ENCODE measurements at places on chromosomes 16 and 17. TPM values are rescaled to one million over a fixed set of nuclear protein-coding genes. Genes with fewer than 3 reads are reported as not detected.

The OR2C1 gene
- total RNA-seq = 0.55 TPM

The RUNDC3A gene
- 44.0 TPM for total RNA-seq

The PRKAR1A gene
- 397 TPM for total RNA-seq

The KRT20 gene
- not detected for total RNA-seq

The IL17C gene
- total RNA-seq = not detected

The NLRC5 gene
- total RNA-seq = 4.3 TPM

The CLEC19A gene
- 0.50 TPM for total RNA-seq

The TP53TG3C gene
- not detected for total RNA-seq

GRCh38 chr16:9058211-9058610 is 33.2 kb upstream of the HAPSTR1 start:
- no peak overlapping the region for H3K27ac ChIP-seq
- no peaks in the 10 kb centered on the region for H3K27me3 ChIP-seq
- H3K36me3 ChIP-seq = no peaks in the 10 kb centered on the region
- no peaks in the 10 kb centered on the region for H3K4me1 ChIP-seq
- no peak overlapping the region for H3K4me3 ChIP-seq

DNA sequence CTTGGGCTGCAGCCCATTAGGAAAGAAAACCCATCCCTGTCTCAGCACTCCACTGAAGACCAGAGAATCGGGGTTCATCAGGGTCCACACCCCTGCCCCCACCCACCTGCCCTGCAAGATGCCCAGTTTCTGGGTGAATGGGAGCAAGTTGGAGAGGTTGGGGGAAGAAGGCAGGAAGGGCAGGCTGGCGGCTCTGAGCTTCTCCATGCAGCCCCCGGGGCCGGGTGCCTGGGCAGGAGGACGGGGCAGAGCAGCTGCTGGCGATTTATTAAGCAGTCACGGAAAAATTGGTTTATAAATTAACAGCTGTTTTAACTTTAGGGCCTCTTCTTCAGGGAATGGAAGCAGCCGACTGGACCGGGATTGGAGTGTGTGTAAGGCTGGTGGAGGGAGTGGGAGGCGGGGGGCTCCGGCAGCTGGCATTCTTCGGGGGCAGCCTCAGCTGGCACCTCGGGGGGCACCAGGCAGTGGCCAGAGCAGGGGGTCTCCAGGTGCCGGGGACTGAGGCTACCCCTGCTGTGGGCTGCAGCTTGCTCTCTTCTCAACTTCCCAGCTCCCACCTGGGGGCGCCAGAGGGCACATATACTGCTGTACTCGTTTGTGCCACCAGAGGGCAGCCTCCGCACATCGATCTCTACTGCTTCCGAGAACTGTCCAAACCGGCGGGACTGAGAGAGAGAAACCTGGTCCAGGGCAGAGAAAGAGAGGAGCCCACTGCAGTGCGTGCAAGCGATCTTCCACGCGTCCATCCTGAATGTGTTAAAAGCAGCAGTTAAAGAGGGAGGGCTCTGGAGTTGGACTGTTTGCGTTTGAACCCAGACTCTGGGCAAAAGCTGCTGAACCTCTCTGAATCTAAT is 5.0 kb upstream of the PPP1R1B start:
- peaks cover 60% of the 10 kb centered on the region for H3K4me1 ChIP-seq
- no peaks in the 10 kb centered on the region for H3K36me3 ChIP-seq
- no peak overlapping the region for H3K27ac ChIP-seq
- H3K4me3 ChIP-seq = no peak overlapping the region

DNA sequence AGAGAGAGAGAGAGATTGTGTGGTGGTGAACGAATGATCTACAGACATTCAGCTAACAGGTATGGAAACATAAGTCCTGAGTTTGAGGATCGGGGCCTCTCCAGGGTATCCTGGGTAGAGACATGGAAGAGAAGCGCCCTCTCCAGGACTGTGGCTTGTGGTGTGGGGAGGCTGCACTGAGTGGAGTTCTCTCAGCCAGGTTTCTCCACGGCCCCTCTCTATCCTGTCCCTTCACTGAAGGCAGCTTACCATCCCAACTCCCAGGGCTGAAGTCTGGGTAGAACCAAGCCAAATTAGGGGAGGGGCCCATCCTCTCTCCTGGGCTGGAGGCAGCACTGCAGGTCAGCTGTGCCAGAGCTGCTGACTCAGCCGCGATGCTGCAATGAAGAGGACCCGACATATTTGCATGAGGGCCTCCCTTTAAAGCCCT is 6.2 kb downstream of the C1QL1 start:
- DNase-seq = no peak
- peaks cover 65% of the 10 kb centered on the region for H3K4me1 ChIP-seq
- no peak overlapping the region for H3K4me3 ChIP-seq
- H3K27ac ChIP-seq = no peak overlapping the region
- peaks cover 7% of the 10 kb centered on the region for H3K36me3 ChIP-seq
- peaks cover 14% of the 10 kb centered on the region for H3K27me3 ChIP-seq

GRCh38 chr17:31722251-31723056 is 136.6 kb downstream of the COPRS start:
- no peak overlapping the region for H3K27ac ChIP-seq
- no peaks in the 10 kb centered on the region for H3K27me3 ChIP-seq
- no peak for DNase-seq
- H3K36me3 ChIP-seq = no peaks in the 10 kb centered on the region
- H3K4me1 ChIP-seq = no peaks in the 10 kb centered on the region
- no peak overlapping the region for H3K4me3 ChIP-seq

GRCh38 chr17:41462705-41463104 is 4.5 kb downstream of the KRT32 start:
- no peak overlapping the region for H3K4me3 ChIP-seq
- no peak overlapping the region for H3K27ac ChIP-seq
- H3K27me3 ChIP-seq = no peaks in the 10 kb centered on the region
- H3K36me3 ChIP-seq = no peaks in the 10 kb centered on the region
- peaks cover 4% of the 10 kb centered on the region for H3K4me1 ChIP-seq

- no peaks in the 10 kb centered on the region for H3K36me3 ChIP-seq
- no peak for DNase-seq
- H3K4me3 ChIP-seq = no peak overlapping the region
- no peak overlapping the region for H3K27ac ChIP-seq
- H3K4me1 ChIP-seq = peaks cover 4% of the 10 kb centered on the region
Measured at GRCh38 chr17:37708616-37709212, 36.1 kb downstream of the HNF1B start.

DNA sequence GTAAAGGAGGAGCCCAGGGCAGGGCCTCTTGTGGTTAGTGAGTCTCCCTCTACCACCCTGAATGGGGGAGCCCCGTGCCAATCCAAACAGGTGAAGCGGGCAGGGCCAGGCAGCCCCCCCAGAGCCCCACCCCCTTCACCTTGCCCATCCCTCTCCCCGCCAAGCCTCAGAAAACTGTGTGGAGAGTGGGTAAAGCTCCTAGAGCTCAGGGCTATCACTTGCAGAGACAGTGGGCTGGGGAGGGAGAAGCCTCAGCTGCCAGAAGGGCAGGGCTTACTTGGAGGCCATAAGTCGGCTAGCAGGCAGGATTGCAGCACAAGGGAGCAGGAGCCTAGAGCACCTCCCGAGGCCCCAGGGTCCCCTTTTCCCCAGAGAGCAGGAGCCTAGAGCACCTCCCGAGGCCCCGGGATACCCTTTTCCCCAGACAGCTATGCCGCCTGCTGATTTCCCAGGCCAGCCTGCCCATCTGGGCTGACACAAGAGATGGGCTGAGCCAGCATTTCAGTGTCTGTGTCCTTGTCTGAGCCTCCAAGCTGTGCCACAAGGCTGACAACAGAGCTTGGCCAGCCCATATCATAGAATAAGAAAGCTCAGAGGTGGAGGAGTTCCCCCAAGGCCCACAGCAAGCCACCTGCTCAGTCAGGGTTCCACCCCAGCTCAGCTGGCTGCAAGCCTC is 6.7 kb upstream of the KRT14 start:
- H3K36me3 ChIP-seq = no peaks in the 10 kb centered on the region
- H3K27ac ChIP-seq = no peak overlapping the region
- H3K27me3 ChIP-seq = no peaks in the 10 kb centered on the region
- no peak for DNase-seq
- no peaks in the 10 kb centered on the region for H3K4me1 ChIP-seq
- no peak overlapping the region for H3K4me3 ChIP-seq

- H3K4me3 ChIP-seq = peak overlapping the region; percentile 54
- no peak for DNase-seq
- peaks cover 15% of the 10 kb centered on the region for H3K27me3 ChIP-seq
Measured at GRCh38 chr16:56190677-56191155, 573 bp upstream of the GNAO1 start.

DNA sequence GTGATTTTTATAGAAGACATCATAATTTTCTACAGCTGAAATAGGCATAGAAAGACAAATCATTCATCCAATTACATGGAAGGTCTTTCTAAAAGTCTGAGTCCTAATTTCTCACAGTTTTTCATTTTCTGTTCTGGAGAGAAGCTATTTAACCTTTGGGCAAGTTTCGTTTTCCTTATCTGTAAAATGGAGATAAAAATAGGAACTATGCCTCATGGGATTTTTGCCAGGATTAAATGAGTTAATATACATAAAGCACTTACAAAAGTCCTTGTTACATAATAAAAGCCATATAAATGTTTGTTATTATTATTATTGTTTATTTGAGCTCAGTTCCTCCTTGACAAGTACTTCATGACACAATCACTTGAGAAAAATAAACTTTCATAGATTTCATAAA is 121.4 kb downstream of the SKAP1 start:
- no peaks in the 10 kb centered on the region for H3K36me3 ChIP-seq
- DNase-seq = no peak
- H3K27me3 ChIP-seq = no peaks in the 10 kb centered on the region
- H3K4me1 ChIP-seq = no peaks in the 10 kb centered on the region

DNA sequence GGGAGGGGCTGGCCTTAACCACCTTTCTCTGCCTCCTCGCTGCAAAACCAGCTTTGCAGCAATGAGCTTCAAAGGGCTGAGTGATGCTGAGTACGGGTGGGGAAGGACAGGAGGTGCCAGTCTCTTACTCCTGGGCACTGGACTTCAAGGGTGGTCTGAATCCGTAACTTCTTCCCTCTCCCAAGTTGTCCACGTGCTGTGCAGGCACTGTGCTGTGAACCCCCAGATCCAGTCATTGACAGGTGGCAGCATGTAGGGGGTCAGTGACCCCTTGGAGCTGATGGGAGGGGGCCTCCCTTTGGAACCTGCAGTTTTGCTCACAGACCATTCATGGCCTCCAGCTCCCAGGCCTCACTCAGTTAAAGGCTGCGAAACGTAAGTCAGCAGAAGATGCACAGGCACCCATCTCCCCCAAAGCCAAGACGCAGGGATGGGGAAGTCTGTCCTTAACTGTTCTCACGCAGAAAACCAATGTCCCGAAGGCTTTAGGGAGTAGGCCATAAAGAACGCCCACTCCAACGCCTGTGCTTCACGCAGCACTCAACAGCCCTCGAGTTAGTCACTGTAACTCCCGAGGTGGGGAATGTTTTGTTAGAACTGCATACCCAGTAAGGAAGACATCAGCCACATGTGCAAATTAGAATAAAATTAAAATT is 7.9 kb downstream of the LITAFD start:
- peaks cover 66% of the 10 kb centered on the region for H3K36me3 ChIP-seq
- H3K4me1 ChIP-seq = peaks cover 58% of the 10 kb centered on the region
- no peak overlapping the region for H3K27ac ChIP-seq

- peaks cover 73% of the 10 kb centered on the region for H3K27me3 ChIP-seq
- H3K4me1 ChIP-seq = peaks cover 48% of the 10 kb centered on the region
- H3K4me3 ChIP-seq = peak overlapping the region; percentile 78
- H3K36me3 ChIP-seq = peaks cover 5% of the 10 kb centered on the region
Measured at GRCh38 chr16:51152691-51153576, 1.9 kb upstream of the SALL1 start.

DNA sequence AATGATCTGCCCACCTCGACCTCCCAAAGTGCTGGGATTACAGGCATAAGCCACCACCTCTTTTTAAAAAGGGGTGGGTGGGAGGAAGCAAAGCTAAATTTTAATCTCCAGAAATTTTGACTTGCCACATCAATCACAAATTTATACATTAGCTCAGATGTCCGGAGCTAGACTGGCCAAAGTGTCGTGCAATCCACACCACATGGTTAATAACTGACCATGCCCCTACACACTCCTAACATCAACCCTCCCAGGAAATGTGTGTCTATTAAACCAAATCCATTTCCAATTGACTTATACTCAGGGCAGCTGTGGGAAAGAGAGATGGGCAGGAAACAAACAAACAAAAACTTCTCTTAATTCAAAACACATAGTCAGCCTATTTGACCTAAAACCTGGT is 29.9 kb downstream of the SMURF2 start:
- H3K4me1 ChIP-seq = peaks cover 2% of the 10 kb centered on the region
- no peaks in the 10 kb centered on the region for H3K36me3 ChIP-seq
- H3K4me3 ChIP-seq = no peak overlapping the region
- H3K27me3 ChIP-seq = no peaks in the 10 kb centered on the region
- DNase-seq = no peak

- H3K27ac ChIP-seq = no peak overlapping the region
- no peak overlapping the region for H3K4me3 ChIP-seq
- H3K4me1 ChIP-seq = peaks cover 13% of the 10 kb centered on the region
- H3K27me3 ChIP-seq = no peaks in the 10 kb centered on the region
- no peaks in the 10 kb centered on the region for H3K36me3 ChIP-seq
- no peak for DNase-seq
Measured at GRCh38 chr16:75503801-75504200, 8.6 kb upstream of the CHST6 start.

DNA sequence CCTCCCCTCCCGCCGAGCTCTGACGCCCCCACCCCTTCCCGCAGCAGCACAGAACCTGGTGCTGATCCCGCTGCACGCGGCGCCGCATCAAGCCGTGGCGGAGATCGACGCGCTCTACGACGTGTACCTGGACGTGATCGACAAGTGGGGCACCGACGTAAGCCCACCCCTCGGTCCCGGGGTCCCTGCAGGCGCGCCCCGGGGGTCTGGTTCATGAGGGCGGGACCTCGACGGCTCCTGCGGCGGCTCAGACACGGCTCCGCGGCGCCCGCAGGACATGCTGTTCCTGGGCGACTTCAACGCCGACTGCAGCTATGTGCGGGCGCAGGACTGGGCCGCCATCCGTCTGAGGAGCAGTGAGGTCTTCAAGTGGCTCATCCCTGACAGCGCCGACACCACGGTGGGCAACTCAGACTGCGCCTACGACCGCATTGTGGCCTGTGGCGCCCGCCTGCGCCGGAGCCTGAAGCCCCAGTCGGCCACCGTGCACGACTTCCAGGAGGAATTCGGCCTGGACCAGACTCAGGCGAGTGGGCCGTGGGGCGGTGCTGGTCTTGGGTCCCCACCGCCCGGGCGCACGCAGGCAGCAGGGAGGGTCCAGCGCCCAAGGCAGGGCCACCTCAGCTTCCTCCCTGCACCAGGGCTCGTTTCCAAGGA is 1.4 kb downstream of the DNASE1L2 start:
- no peak overlapping the region for H3K27ac ChIP-seq
- H3K4me3 ChIP-seq = no peak overlapping the region
- H3K36me3 ChIP-seq = peaks cover 96% of the 10 kb centered on the region
- H3K27me3 ChIP-seq = peaks cover 15% of the 10 kb centered on the region
- DNase-seq = no peak
- peaks cover 21% of the 10 kb centered on the region for H3K4me1 ChIP-seq

GRCh38 chr17:78613416-78613815 is 36.2 kb upstream of the DNAH17 start:
- DNase-seq = no peak
- H3K27me3 ChIP-seq = no peaks in the 10 kb centered on the region
- peaks cover 18% of the 10 kb centered on the region for H3K4me1 ChIP-seq
- no peak overlapping the region for H3K27ac ChIP-seq

- H3K4me1 ChIP-seq = peaks cover 16% of the 10 kb centered on the region
- no peak overlapping the region for H3K27ac ChIP-seq
- H3K27me3 ChIP-seq = no peaks in the 10 kb centered on the region
- no peaks in the 10 kb centered on the region for H3K36me3 ChIP-seq
- DNase-seq = no peak
Measured at GRCh38 chr16:12530302-12530701, 273.4 kb downstream of the CPPED1 start.
